ENCODE measurements at places on chromosomes 7 and 10.

DNA sequence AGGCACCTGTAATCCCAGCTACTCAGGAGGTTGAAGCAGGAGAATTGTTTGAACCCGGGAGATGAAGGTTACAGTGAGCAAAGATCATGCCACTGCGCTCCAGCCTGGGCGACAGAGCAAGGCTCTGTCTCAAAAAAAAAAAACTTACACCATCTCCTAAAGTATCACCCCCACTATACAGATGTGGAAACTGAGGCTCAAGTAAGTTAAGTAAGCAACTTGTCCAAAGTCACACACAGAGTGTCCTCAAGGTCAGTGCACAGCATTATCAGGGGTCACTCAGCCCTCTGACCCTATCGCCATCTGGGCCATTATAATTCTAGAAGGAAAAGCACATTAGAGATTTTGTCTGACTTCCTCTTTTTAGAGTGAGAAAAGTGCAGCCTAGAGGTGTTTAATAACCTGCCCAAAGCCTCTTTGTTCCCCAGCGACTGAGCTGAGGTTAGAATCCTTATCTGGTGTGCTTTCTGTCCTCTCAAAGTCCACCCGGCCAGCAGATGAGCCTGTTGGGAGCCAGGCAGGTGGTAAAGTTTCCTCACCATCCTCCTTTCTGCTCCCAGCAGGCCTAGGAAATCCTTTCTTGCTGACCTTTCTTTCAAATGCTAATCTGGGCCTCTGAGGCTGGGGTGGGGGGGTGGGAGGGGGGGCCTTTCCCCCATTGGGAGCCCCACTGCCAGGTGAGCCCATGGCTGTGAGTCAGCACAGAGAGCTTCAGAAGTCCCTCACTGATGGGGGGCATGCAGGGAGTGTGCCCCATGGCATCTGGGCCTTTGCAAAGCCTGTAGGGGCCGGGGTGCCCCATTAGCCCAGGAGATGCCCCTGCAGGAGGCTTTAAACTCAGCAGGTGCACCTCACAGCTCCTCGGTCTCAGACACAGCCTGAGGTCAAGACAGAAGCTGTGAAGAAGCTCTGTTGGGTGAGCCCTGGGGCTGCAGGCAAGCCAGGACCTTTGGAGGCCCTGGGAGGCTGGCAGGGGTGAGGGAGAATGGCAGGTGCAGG lies 12.0 kb upstream of the KCNMA1 start:
- DNase-seq, result no peak

DNA sequence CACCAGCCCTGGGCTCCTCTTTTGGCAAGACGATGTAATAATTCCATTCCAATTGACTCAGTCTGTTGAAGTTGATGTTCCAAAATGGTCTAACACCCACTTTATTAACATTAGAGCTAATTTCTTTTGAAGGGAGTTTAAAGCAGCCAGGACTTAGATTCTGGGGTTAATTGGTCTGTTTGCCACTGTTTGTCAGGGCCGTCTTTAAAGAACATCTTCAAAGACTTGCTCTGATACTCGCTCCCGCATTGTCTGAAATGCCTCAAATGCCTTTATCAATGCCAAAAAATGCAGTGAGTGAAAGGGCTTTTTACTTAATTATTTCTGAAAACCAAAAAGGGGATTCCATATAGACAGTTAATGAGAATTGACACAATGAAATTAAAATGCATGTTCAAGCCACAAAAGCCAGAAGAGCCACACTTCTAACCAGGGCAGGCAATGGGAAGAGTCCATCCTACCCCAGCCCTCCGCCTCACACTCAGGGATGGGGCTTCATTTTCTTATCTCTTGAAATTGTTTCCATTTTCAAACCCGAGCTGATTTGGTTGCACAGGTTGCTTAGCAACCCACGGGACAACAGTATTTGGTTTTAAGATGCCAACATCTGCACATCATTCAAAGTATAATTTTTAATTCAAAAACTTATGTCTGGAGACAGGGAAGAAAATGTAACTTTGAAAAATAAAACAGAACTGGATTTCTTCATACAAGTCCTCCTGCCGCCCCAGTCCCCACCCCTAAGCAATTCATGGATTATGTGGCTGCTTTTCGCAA lies 163.0 kb downstream of the FGFR2 start:
- no peak for DNase-seq

DNA sequence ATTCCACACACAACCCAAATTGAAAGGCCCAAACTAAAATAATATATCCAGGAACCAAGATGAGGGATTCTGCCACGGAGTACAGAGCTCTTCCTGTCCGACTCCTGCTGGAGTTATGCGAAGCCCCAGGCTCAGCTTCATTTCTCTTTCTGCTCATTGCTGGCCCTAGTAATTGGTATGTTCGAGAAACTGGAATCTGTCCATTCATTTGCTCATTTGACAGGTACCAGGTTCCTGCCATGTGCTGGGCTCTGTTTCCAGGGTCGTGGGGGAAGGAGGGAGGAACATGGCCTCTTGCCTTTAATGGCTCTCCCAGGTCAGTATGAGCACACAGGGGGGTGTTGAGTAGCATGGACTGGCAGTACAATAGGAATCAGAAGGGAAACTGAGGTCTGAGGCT lies 179.2 kb upstream of the SHH start:
- DNase-seq, result no peak

DNA sequence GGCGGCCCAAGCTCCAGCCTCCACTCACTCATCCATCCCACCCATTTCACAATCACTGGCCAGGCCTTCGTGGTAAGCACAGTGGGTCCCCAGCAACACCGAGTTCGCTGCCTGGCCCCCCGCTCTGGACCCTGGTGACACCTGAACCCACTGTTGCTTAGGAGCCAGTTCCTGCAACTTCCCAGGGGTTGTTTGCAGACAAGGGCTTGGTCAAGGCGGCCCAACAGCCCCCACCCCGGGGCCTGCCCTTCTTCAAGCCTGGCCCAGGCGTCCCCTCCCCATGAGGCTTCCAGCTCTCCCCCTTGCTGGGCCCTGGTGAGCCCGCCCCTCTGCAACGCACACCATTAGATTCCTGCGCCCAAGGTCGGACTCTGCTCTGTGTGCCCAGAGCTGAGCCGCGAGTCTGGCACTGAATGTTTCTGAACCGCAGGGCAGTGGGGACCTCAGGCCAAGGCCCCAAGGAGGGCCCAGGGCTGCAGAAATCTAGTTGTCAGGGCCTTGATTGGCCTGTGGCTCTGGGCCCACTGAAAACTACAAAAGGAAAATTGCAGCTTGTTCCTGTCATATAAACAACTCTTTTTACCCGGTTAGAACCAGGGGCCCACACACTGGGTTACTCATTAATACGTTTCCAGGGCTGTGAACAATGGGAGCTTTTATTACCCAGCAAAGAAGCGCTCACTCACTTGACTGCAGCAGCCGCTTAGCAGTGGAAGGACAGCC lies 2.1 kb upstream of the COX19 start:
- DNase-seq, result no peak

DNA sequence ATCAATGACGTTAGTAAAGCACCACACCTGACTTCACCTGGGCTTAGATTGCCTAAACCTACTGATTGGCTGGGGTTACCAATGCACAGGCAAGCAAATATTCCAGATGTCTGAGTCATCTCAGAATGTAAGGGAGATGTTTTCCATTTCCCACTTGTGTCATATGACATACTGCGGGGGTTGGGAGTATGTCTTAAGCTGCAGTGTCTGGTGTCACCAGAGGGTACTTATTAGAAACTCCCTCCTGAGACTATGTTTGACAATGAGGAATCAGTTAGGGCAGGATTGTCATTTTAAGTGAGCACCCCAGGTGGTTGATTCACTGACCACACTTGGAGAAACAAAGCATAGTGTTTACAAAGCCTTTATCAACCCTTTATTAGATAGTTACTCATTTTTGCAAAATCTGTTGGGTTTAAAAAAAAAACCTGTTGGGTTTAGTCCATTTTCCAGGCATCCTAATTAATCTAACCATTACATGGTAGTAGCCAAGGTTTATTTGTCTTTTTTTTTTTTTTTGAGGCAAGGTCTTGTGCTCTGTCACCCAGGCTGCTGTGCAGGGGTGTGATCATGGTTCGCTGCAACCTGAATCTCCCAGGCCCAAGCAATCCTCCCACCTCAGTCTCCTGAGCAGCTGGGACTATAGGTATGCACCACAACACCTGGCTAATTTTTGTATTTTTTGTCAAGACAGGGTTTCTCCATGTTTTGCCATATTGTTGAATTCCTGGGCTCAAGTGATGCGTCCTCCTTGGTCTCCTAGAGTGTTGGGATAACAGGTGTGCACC lies 72.5 kb downstream of the CDK6 start:
- DNase-seq, result no peak

- no peak for DNase-seq
Observed at GRCh38 chr7:71237945-71238344, 106.0 kb downstream of the GALNT17 start.

DNA sequence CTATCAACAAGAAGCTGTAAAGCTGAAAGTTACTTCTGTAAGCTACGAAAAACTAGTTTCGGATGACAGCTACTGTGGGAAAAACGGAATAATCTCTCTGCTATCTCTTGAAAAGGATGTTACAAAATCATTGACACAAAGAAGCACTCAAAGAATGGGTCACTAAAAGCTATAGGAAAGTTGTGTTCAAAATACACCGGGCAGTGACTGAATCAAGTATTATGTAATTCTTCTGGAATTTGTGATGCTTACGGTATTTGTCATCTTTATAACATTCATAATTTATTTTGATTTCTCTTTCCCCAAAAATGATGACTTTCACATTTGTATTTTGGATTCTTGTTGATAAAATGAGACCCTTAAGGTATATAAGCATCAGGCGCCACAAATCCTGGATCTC lies 112.1 kb upstream of the KLF6 start:
- DNase-seq, result no peak

GRCh38 chr10:35375091-35375765 lies 38.9 kb downstream of the CCNY start:
- DNase-seq, result no peak

DNA sequence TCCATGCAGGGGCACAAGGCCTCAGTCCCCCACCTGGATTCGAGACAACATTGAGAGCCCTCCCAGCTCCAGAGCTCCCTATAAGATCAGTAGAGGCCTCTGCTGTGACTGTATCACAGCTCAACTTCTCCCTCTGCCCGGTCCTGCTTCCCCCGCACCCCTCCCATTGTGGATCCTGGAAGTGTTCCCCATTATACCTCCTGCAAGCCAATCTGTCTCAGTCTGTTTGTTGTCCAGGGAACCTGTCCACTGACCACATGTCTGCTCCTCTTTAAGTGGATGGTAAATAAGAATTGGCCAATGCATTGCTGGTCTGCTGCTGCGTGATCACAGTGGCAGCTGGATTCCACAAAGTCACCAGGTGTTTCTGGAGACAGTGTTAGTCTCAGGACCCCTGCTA lies 259.7 kb upstream of the HABP2 start:
- DNase-seq, result no peak

- DNase-seq, result no peak
Observed at GRCh38 chr10:21057436-21057835, 160.3 kb upstream of the NEBL start.

GRCh38 chr7:148712678-148713329 lies 14.1 kb downstream of the CUL1 start:
- no peak for DNase-seq

DNA sequence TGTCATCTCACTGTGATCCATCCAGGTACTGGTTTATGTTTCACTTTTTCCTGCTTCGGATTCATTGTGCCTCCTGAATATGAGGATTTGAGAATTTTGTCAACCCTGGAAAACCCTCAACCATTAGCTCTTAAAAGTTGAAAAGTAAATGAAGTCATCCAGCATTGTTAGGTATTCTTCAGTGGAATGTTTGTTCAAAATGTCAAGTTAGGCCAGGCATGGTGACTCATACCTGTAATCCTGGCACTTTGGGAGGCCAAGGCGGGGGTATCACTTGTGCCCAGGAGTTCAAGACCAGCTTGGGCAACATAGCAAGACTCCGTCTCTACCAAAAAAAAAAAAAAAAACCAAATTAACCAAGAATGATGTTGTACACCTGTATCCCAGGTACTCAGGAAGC lies 222.1 kb downstream of the NSUN6 start:
- DNase-seq, result no peak

DNA sequence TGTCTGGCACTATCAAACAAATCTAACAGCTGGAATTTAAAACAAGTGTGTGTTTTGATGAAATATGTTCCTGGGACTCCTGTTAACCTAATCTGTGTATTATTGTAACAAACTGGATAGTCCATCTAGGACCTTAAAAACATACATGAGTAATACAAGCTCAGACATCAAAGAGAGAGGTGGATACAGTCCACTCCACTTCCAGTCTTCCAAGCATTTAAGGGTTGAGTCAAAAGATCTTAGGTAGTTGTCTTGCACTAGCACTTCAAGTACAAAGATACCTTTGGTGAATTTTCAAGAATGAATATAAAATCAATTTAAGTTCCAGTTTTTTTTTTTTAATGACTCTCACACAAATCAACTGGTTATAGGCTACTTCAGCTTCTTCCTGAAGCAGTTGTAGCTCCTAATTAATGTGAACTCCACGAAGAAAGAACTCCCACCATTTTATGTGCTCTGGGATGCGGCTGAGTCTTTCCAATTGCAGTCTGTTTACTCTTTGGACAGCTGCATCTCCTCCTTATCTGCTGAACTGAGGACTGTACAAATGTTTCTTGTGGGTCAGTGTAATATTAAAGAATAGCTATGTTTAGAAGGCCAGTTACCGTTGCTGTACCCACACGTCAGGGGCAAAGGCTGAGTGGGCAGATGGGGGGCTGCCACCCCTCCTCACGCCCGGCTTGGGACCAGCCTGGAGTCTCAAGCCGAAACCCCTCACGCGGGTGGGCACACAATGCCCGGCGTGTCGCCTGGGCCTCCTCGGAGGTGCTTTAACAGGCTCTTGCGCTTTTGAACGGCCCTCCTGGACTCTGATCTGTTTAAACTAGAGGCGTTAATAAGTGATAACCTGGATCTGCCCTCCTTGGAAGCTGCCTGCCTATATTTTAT lies 2.9 kb upstream of the IGF2BP3 start:
- DNase-seq, result no peak

DNA sequence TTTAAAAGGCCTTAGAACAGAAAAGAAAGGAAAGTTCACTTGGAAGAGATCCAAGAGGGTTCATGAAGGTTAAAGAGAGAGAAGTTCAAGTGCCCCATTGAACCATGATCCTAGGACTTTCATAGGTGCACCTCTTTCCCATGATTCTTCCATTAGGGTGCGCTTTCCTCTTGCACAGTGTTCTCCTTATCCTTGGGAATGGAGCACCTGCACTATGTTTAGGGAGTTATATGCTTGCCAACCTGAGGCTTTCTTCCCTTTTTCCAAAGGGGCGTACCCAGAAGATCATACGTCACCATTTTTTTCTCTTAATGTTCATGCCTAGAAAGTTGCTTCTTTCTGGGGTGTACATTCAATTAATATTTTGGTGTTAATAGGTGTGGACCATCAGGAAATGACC lies 908.0 kb upstream of the SORCS1 start:
- no peak for DNase-seq

DNA sequence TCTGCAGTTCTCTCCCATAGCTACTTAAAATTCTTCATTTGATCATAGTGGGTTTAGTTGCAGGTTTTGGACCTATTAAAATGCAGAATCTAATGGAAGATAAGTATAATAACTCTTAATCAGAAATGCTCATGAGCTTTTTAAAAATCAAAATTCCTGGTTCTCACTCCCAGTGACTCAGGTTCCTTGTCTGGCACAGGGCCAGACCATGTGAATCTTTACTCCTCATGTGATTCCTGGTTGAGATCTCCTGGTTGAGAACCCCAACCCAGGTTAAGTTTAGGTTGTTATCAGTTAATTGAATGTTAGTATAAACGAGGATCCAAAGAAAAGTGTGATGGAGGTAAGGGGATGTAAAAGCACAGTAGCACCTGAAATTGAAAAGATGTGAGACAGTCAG lies 17.5 kb upstream of the TRUB1 start:
- DNase-seq, result no peak

Measured in esophagus squamous epithelium (tissue), 5 donors.